Gastrocnemius medialis (tissue), 4 donors: ENCODE measurements at places on chromosomes 4 and X.
A peak's percentile ranks its signal among the peaks of the same experiment; 100 is the strongest.

GRCh38 chr4:53899586-53900270 is 164.7 kb downstream of the CHIC2 start:
- DNase-seq, result no peak
- no peaks in the 10 kb centered on the region for H3K36me3 ChIP-seq
- peaks cover 4% of the 10 kb centered on the region for H3K4me1 ChIP-seq
- no peak overlapping the region for H3K27ac ChIP-seq
- H3K4me3 ChIP-seq, result no peak overlapping the region

DNA sequence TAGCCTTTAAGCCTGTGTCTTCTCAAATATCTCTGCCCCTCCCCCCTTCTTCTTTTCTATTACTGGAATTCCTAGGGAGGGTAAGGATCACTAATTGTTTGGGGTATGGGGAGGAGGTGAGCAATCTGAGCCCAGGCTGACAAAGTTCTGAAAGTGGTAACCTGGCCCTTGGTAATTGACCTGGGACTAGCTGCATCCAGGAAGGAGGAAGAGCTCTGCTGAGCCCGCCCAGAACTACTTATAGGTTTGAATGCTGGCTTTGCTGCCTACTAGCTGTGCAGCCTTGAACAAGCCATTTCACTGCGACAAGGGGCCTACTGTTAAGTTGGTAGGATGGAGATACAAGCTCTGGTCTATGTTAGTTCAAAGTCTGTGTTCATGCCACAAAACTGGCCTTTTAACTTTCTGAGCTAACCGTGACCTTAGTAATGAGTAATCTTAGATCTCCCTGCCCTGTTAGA is 37.8 kb downstream of the DGKK start:
- no peaks in the 10 kb centered on the region for H3K36me3 ChIP-seq
- no peak for DNase-seq
- no peak overlapping the region for H3K27ac ChIP-seq
- no peak overlapping the region for H3K4me3 ChIP-seq
- no peaks in the 10 kb centered on the region for H3K4me1 ChIP-seq
- H3K27me3 ChIP-seq, result no peaks in the 10 kb centered on the region

- no peaks in the 10 kb centered on the region for H3K27me3 ChIP-seq
- H3K36me3 ChIP-seq, result no peaks in the 10 kb centered on the region
- no peak overlapping the region for H3K4me3 ChIP-seq
- peaks cover 5% of the 10 kb centered on the region for H3K4me1 ChIP-seq
- DNase-seq, result no peak
Observed at GRCh38 chr4:8076023-8076422, 82.6 kb downstream of the ABLIM2 start.

- H3K4me1 ChIP-seq, result no peaks in the 10 kb centered on the region
- H3K27me3 ChIP-seq, result no peaks in the 10 kb centered on the region
- H3K4me3 ChIP-seq, result no peak overlapping the region
- no peak overlapping the region for H3K27ac ChIP-seq
Observed at GRCh38 chrX:48792219-48792618, 5.8 kb downstream of the GATA1 start.

DNA sequence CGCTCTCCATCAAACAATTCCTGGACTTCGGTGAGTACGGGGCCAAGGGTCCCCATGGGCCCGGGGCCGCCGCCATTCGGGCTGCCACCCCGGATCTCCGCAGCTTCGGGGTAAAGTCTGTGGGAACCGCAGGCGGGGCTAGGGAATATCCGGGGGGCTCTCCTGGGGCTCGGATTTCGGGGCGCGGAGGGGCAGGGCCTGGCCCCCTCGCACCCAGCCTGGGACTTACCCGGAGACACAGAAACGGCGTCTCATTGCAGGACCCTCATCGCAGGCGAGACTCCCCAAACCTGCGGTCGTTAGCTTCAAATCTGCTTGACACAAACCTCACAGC is 413 bp downstream of the PDK3 start:
- peak overlapping the region; percentile 69 for H3K4me3 ChIP-seq
- peak overlapping the region; percentile 66 for H3K27ac ChIP-seq
- no peaks in the 10 kb centered on the region for H3K4me1 ChIP-seq
- H3K27me3 ChIP-seq, result no peaks in the 10 kb centered on the region
- no peak for DNase-seq
- no peaks in the 10 kb centered on the region for H3K36me3 ChIP-seq

DNA sequence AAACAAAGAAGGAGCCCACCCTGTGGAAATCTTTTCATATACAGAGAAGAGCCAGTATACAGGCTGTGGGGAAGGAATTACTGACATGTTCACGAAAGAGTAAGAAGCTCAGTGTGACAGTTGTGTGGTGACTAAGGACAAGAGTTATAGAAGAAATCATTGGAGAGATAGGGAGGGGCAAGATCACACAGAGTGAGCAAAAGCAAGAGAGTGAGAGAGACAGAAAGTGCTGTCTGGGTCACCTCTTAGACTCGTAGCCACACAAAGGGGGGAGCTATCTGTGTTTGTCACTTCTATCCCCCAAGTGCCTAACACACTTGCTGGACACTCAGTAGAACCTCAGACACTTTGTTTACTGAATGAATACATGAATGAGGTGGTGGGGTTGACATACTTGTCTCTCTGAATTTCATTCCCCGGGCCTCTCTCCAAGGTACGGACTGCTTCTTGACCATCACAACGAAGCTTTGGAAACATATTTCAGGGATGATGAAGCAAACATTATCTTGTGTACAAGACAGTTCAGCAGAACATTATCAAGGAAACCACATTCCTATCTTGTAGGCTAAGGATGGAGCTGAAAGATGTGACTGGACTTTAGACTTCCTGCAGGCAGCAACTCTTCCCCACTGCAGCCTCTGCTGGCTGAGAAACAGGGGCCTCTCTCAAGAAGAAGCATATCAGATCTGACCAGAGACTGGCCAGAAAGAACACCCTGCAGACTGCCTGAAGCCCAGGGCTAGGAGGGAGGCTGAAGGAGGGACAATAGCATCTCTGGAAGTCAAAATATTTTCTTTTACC is 168.2 kb downstream of the AMELX start:
- H3K4me1 ChIP-seq, result no peaks in the 10 kb centered on the region
- no peak overlapping the region for H3K4me3 ChIP-seq
- H3K27me3 ChIP-seq, result no peaks in the 10 kb centered on the region
- H3K27ac ChIP-seq, result no peak overlapping the region
- no peak for DNase-seq

DNA sequence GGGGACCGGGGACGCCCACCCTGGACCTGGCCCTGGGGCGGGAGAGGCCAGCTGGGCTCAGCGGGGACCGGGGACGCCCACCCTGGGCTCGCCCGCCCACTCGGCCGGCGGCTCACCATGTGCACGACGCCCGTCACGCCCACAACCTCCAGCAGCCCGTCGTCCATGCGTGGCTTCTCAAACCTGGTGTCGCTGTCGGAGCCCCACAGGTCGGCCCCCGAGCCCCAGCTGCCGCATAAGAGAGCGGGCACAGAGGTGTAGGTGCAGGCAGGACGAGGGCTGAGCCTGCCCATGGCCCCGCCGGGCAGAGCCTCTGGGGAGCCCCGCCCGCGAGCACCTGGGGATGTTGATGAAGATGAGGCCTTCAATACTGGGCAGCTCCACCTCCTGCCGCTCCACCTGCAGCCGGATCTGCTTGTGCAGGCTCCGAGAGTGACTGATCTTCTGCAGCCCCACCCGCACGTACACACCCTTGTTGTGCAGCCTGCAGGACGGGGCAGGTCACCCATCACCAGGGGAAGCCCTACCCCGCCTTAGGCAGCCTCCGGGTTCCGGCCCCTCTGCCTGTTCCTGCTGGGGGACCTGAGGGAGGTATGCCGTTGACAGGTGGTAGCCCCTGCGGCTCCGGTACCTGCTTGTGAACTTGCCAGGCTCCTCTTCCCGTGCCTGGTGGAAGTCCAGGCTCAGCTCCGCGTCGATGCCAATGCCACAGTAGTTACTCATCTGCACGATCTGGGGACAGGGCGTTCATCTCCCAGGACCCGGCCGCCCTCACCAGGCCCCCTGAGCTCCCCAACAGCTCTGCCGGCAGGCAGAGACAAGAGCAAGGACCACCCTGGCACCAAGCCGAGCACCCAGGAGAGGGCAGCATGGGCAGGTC is 11.8 kb downstream of the DGKQ start:
- no peak overlapping the region for H3K27ac ChIP-seq
- H3K27me3 ChIP-seq, result no peaks in the 10 kb centered on the region
- no peaks in the 10 kb centered on the region for H3K36me3 ChIP-seq
- DNase-seq, result no peak
